ENCODE measurements at places on chromosomes 3 and 15.
A peak's percentile ranks its signal among the peaks of the same experiment; 100 is the strongest.

DNA sequence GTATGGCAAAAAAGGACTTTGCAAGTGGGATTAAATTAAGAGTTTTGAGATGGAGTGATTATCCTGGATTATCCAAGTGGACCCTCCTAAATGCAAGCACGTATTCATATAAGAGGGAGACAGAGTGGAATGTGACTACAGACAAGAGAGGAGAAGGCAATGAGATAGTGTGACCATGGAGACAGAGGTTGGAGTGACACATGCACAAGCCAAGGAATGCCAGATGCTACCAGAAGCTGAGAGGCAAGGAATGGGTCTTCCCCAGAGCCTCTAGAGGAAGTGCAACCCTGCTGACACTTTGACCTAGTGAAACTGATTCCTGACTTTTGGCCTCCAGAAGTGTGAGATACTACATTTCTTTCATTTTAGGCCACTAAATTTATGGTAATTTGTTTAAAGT is 117.2 kb downstream of the UACA start:
- DNase-seq = no peak

DNA sequence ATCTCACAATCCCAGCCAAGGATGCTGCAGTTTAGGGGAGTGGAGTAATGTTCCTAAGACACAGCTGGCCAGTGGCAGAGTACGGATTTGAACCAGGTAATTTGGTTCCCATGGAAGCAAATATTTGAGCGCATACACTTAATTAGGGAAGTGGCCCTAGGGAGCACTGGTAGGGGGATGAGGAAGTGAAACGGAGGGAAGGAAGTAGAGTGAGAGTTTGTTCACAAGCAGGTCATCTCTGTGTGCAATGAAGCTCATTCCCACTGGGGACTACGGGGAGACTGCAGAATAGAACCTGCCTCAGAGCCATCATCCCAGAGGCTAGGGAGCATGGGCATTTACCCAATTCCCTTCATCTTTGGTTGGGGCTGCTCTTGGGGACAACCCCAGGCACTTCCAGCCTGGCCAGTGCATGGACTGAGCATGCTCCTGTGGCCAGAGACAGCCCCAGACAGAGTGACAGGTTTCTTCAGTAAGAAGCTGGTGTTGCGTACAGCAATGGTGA is 317.2 kb upstream of the PROK2 start:
- peak; percentile 37 for DNase-seq

DNA sequence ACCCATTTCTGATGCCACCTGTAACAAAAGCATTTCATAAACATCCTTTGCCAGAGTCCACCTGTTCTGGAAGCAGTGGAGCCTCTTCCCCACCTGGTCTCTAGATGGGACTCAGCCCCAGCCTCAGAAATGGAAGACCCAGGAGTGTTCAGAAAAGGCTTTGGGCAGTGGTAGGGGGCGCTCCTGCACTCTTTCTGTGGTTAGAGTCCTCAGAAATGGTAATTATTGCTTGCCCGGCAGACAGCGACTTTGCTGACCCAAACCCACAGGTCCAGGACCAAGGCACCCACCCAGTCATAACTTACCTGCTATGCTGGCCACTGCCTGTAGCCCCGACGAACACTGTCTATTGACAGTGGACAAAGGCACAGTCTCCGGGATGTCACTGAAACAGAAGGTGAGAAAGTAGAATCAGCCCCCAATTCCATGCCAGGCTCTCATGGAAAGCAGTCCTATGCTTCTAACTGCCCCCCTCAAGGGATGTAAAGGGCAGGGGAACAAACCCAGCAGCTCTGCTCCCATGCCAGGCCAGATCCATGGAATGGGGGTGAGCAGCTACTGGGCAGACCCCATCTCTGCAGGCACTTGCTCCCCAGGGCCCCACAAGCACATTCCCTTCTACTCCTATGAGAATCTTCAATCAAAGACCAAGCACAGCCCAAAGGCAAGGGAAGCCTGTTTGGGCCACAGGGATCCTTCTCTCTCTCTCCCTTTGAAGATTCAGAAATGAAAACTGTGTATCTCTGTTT is 5.1 kb downstream of the ACAA1 start:
- DNase-seq = peak; percentile 47

DNA sequence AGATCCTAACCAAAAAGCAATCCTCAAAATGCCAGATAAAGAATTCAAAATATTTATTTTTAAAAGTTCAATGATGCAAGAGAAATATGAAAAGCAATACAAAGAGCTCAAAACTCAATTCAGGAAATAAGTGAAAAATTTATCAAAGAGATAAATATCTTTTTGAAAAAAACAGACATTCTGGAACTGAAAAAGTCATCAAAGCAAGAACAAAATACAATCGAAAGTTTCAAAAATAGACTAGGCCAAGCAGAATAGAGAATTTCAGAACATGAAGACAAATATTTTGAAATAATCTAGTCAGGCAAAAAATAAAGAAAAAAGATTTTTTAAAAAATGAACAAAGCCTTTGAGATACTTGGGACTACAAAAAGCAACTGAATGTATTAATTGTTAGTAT is 83.4 kb upstream of the STT3B start:
- no peak for DNase-seq

DNA sequence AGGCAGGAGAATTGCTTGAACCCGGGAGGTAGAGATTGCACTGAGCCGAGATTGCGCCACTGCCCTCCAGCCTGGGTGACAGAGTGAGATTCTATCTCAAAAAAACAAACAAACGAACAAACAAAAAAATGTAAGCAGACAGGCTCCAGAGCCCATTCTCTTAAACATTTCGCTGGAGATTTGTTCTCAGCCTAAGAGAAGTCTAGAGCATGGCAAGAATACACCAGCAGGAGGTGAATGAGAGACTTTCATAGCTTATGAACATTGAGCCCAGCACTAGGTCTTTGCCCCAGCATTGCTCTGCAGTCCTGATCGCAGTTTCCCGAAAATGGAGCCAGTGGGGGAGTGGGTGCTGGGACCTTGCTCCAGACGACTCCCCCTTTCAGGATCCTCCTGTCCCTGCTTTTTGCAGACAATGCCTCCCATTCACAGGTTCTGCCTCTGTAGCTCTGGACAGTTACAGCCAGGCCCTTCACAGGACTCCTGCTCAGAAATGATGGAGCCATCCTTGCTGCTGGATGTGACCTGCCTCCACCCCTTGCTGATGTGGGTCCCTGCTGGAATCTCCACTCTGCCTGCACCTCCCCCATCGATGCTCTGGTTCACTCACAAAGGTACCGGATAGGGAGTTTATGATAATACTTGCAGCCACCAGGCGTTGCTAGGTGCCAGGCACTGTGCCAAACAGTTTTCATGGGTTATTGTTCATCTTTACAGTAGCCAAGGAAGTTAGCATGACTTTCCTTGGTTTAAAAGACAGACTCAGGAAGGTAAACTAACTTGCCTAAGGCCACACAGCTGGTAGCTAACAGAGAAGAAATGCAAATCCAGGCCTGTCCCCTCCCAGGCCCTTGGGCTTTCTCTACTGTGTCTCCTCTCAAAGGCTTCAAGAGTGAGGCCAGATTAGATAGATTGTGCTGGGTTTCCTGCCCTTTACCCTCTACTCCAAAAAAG is 329.7 kb upstream of the TLE3 start:
- DNase-seq = no peak

DNA sequence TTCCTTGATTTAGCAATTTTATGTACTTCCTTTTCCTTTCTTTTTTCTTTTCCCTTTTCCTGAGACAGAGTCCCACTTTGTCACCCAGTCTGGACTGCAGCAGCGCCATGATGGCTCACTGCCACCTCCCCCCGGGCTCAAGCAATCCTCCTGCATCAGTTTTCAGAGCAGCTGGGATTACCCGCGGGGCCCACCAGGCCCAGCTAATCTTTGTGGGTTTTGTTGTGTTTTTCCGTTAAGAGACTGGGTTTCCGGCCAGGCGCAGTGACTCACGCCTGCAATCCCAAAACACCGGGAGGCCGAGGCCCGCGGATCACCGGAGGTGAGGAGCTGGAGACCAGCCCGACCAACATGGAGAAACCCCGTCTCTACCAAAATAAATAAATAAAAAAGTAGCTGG is 17.7 kb downstream of the GOLGA8S start:
- DNase-seq = no peak

DNA sequence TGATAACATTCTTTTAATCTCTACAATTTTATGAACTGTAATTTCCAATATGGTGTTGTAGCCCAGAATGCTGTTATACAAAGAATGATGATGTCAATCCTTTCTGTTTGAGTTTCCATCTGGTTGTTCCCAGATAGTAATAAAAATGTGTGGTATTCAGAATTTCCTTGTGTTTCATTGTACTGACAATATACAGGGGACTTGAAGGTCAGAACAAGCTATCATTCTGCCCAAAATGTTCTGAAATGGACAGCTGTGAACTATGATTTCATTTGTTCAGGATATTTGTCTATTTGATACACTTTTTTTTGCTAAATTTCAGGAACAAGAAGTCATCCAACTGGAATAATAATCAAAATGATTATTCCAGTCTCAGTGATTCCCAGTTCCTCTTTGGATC is 40.8 kb downstream of the C3orf62 start:
- DNase-seq = no peak

DNA sequence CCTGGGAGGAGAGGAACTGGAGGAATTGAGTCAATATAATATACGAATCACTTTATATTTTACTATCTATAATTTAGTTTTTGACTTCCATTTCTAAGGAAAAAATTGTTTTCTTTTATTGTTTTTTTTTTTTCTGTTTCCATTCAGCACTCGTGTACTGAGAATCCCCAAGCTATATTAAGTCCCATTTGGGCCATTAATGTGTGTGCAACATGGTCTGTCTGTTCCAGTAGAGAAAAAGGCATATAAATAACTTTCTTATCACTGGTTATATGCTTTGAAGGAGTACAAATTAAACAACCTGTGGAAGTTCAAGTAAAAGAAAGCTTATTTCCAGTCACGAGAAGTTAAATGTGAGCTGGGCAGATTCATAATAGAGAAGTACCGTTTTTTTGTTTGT is 498.9 kb upstream of the TPRG1 start:
- no peak for DNase-seq

GRCh38 chr3:161187046-161187445 is 34.1 kb upstream of the NMD3 start:
- no peak for DNase-seq

DNA sequence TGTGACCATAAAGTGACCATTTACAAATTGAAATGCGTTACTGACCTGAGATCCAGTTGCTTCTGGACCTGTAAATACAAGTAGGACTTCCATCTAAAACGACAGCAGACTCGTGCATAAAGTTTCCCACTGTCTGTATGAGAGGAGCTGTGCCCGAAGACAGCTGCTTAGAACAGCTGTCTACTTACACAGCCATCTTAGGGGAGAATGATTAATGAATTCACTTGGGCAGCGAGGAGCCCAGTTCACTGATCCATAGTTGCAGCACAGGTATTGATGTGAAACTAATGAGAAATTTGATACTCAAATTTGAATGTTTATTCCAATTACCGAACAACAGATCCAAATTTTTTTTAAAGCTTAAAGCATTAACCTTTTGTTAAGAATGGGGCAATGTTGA is 748.1 kb downstream of the NR2F2 start:
- DNase-seq = no peak

DNA sequence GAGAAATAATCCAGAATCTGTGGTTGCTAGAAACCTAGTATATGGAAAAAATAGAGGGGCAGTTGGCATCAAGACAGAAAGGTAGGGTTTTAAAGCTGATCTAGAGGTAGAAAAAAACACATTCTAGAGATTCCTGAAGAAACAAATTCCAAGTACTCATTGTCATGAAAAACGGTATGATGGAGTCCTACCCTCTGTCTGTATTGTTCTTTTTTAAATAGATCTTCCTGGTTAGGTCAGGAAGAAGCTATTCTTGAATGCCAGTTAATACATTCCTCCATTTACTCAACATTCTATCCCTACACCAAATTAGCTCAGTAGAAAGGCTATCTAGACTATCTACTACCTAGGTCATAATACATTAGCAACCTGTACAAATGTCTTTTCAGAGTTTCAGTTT is 364.7 kb downstream of the FHIT start:
- no peak for DNase-seq

DNA sequence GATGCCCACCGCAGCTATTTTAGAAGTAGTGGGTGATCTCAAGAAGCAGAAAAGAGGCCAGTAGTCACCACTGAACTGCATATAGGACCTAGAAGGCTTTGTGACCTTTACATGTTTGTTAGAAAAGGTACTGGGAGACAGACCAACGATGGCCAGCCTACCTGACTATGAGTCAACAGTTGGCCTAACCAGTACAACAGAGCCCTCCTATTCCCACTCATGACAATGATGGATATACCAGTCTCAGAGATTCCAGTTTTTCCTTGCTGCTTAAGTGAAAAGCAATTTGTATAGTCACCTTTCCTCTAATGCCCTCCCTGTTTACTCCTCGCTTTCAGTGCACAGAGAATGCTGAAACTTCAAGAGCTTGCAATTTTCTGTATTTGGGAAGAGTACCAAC is 86.6 kb upstream of the PPIB start:
- no peak for DNase-seq

GRCh38 chr3:102235679-102236078 is 199.1 kb upstream of the ZPLD1 start:
- peak; percentile 60 for DNase-seq

- DNase-seq = no peak
Measured at GRCh38 chr15:73225358-73226015, 143.3 kb downstream of the HCN4 start.

- DNase-seq = no peak
Measured at GRCh38 chr15:70151003-70151402, 53.3 kb upstream of the TLE3 start.

DNA sequence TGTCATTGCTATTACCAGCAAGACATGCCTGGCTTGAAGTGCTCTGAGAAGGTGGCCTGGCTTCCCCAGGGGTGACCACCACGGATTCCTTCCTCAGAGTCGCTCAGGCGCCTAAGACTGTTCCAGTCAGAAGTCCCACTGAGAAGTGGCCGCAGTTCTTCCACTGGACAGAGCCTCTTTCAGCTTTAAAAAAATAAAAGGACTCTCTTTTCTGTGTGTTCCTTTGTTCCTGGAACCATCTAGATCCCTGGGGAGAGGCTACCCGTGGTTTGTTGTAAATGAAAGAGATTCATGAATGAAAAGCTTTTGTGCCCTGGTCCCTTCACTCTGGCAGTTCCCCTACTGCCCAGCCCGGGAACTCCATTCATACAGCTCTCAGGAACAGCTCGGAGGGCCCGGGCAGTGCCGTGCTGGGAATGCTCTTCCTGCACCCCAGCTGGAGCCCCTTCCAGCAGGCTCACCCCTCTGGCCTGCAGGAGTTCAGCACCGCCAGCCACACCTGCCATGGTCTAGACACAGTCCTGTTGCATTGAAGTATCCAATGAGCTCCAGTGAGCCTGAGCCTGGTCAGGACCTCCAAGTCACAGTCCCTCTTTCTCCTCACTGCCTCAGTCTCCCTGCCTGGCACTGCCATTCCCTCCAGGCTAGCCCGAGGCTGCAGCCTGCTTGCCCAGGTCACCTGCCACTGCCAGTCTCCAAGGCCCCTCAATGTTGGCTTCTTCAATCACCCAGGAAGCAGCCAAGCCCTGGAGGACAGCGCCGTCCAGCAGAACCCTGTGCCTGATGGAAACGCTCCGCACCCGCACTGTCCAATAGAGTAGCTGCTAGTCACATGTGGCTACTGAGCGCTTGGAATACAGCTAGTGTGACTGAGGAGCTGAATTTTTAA is 75.4 kb downstream of the XXYLT1 start:
- no peak for DNase-seq
